ENCODE measurements at places on chromosomes 3 and 15.
A peak's percentile ranks its signal among the peaks of the same experiment; 100 is the strongest.

GRCh38 chr3:126546549-126547239 lies 12.0 kb downstream of the C3orf22 start:
- DNase-seq = no peak

- DNase-seq = no peak
Measured at GRCh38 chr15:91223863-91224262, 123.8 kb downstream of the SV2B start.

- no peak for DNase-seq
Measured at GRCh38 chr3:154193000-154193615, 71.9 kb downstream of the ARHGEF26 start.

DNA sequence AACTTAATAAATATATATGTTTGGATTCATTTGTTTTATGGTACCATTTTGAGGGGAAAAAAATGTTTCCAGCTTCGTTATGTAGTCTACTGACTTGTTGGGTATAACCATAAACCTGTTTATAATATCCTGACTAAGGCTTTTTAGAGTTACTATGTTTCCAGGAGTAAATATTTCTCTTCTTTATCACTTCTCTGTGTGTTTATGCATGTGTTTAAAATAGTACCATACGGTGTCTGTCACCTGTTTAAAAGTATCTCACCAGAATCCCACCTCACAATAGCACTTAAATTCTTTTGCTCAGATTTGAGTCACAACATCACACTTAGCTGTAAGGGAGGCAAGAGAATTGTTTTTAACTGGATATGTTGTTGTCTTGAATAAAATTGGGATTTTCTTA lies 15.1 kb downstream of the LACTB start:
- DNase-seq = no peak

DNA sequence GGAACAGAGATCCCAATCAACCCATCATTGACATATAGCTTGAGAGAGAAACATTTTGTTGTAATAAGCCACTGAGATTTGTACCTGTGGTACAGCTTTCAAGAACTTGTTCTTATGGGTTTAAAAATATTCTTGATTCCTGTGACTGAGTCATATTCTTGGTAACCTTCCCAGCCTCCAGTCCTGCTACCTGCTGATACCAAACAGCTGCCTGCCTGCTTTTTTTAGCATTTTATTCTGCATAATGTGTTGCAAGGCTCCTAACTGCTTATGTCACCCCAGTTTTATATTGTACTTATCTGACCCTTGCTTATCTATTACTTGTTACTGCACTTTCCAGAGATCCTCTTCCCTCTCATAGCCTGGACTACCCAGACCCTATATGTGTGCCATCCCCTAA lies 349.3 kb upstream of the SOX2 start:
- peak; percentile 85 for DNase-seq

DNA sequence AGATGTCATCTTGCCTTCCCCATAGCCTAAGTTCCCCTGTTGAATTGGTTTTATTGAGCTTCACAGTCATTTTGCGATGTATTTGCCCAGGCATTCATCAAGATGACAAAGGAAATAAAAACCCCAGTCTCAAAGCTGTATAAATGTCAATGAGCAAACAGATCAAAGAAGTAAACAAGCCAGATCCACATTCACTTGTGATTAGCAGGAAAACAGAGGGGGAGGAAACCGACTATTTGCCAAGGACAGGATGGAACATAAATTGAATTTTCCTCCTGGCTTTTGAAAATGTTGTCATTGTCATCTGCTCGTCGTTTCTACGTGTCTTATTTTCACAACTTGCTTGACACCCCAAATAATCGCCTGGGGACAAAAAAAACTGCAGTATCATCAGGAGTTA lies 83.5 kb downstream of the SV2B start:
- DNase-seq = no peak

GRCh38 chr15:40937762-40938535 lies 8.8 kb downstream of the DLL4 start:
- no peak for DNase-seq

DNA sequence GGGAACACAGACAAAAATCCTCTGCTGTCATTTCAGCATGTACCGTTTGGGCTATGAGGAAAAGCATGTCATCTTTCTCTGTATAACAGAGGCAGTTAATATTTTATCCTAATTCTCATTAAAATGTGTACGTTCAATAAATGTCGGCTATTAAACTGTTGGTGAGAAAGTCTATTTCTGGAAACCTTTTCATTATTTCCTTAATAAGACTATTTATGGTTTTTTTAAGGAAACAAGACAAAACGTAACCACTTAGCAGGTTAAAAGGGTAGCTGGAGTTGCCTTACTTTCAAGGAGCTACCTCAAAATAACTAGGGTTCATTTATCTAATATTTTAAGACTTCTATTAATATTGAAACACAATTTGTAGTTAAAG lies 1.8 kb upstream of the STT3B start:
- no peak for DNase-seq

DNA sequence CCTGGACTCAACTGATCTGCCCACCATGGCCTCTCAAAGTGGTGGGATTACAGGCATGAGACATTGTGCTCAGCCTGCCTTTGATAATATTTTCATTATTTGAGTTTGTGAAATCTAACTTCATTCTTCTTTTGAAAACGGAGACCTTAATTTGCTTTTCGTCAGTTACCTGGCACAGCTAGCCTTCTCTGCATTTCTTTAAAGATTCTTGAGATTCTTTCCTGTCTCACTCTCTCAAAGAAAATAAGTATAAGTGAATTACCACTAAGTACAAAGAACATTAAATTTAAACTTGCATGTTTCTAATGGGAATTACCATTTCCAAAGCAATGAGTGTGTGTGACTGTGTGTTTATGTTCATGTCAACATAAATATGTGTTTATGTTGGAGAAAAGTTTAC lies 187.9 kb downstream of the NFKBIZ start:
- DNase-seq = no peak

Measured in DMS 273 treated with DMSO at 0.1 percent for 48 hours (cell line).